Progenitor cell of endocrine pancreas (in vitro differentiated cells): ENCODE measurements at places on chromosomes 16 and 17.

DNA sequence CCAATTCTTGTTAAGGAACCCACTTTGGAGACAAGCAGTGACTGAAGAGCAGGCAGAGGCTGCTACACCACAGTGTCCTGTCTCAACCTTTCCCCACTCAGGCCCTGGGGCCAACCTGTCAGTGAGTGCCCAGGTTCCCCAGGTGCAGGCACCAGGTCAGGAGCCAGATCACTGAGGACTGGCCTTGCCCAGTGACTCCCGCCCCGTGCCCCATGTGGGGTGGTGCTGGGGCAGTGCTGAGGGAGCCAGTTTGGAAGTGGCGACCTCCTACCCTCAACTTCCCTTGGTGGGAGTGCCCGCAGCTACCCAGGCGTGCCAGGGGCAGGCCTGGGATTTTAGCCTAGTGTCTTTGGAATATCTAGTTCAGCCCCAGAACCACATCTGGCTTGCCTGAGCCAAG lies 29.3 kb downstream of the SREBF1 start:
- DNase-seq = no peak
- H3K36me3 ChIP-seq = peaks cover 18% of the 10 kb centered on the region
- no peak overlapping the region for H3K27ac ChIP-seq
- H3K27me3 ChIP-seq = peaks cover 3% of the 10 kb centered on the region

- H3K27me3 ChIP-seq = peaks cover 31% of the 10 kb centered on the region
- no peak for DNase-seq
- H3K4me1 ChIP-seq = peaks cover 9% of the 10 kb centered on the region
- H3K36me3 ChIP-seq = no peaks in the 10 kb centered on the region
Measured at GRCh38 chr17:82339634-82340580, 6.3 kb upstream of the SECTM1 start.

DNA sequence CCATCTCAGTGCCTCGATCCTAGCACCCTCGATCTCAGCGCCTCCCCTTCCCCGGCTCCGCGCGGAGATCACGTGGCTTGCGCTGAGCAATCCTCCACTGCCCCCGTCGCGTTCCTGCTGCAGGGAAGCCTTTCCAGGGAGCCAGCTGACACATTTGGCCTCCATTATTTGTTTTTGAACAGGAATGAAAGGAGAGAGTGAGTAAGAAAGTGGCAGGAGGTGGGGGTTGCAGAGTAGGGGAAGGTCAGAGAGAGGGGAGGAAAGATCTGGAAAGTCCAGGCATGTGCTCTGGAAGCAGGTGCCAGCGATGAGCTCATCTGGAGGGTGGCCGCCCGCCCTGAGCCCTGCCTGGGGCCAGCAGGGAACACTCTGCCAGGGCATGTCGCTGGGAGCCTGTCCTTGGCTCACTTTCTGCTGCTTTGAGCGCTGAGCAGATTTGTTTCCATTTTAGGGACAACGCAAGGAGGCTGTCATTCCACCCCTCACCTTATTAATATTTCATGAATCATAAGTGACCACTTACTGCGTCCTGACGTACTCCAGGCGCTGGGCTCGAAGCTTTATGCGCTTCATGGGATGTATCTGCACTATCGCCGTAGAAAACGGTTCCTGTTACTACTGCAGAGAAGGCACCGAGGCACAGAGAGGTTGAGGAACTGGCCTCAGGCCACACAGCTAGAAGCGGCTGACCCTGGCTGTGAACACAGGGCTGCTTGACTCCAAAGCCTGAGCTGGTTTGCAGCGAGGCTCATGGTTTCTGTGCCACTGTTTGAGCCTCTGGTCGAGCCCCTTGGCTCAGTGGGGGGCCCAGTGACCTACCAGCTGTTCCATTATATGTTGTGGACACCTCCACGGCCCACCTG lies 283.1 kb downstream of the SEC14L1 start:
- peaks cover 15% of the 10 kb centered on the region for H3K4me1 ChIP-seq
- peak overlapping the region; percentile 92 for H3K27ac ChIP-seq
- DNase-seq = no peak
- H3K4me3 ChIP-seq = no peak overlapping the region

GRCh38 chr16:22357635-22357971 lies 16.8 kb downstream of the CDR2 start:
- no peak overlapping the region for H3K27ac ChIP-seq
- H3K36me3 ChIP-seq = peaks cover 14% of the 10 kb centered on the region
- no peak for DNase-seq
- H3K4me3 ChIP-seq = no peak overlapping the region
- H3K27me3 ChIP-seq = no peaks in the 10 kb centered on the region

DNA sequence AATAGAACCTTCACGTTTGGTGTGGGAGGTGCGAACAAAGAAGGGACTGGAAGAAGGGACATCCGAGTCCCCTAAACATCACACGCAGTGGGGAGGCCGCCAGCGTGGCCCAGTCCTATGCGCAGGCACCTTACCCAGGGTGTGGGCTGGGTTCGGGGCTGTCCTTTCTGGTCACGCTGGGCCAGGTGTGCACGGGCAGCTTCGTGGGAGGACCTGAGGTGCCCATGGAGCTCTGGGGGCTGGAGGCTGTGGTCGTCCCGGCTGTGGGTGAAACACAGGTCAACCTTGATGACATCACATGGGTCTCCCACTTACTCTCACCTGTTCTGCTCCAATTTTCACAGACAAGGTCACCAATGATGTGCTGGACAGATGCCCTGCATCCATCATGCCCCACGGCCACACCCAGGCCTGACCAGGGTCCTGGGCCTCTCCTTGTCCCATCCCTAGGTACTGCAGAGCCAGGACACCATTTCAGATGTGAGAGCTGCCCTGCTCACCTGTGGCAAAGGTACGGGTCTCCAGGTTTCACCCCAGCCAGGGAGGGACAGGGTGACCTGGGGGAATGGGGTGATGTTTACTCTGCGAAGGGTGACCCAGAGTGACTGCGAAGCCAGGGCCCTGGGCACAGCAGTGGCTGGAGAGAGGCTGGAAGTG lies 3.1 kb downstream of the CD300C start:
- no peak overlapping the region for H3K4me3 ChIP-seq
- no peak overlapping the region for H3K27ac ChIP-seq
- H3K27me3 ChIP-seq = peaks cover 33% of the 10 kb centered on the region
- H3K36me3 ChIP-seq = no peaks in the 10 kb centered on the region
